Stimulated activated naive CD8-positive, alpha-beta T cell treated with anti-CD3 and anti-CD28 coated beads, Interleukin-15, Interleukin-2, amounts not matched to agents 100 U/mL and 50 U/mL, for 24 hours (primary cell): ENCODE measurements at places on chromosomes 11 and 22.

- no peak for DNase-seq
Observed at GRCh38 chr11:11583801-11584529, 37.8 kb downstream of the GALNT18 start.

- DNase-seq, result no peak
Observed at GRCh38 chr11:122811721-122812120, 26.6 kb upstream of the CRTAM start.

DNA sequence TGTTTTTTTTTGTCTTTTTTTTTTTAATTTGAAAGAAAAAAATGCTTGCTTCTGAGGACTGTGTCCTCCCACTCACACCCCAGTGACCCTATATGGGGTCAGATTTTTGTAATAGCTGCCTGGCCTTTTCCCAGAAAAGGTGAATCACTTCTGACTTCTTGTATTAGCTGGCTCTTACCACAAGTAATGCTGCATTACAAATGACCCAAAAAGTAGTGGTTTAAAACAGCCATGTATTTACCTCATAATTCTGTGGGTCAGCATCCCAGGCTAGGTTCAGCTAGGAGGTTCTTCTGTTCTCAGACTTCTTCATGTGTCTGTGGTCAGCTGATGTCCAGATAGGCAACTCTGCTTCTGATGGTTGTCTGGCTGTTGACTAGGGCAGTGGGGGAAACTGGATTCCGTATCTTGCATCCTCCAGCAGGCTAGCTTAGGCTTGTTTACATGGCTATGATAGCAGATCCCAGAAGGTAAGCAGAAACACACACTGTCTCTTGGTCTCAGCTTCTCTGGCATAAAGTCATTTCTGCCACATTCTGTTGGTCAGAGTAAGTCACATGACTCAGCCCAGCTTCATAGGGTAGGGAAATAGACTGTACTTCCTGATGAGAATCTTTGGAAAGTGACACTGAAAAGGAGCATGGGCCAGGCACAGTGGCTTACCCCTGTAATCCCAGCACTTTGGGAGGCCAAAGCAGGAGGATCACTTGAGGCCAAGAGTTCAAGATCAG is 19.5 kb downstream of the LHFPL7 start:
- no peak for DNase-seq

DNA sequence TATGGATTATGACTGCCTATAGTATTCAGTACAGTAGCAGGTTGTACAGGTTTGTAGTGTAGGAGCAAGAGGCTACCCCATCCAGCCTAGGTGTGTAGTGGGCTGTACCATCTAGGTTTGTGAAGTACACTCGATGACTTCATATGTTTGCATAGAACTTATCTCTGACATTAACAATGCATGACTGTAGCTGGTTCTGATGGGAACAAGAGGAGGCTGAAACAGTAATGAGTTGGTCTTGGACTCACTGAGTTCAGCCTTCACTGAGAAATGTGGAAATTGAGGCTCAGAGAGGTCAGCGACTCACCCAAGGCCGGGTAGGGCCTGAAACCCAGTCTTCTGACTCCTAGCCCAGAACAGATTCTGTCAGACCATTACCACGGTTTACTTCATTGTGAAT is 13.0 kb downstream of the MYO7A start:
- no peak for DNase-seq

DNA sequence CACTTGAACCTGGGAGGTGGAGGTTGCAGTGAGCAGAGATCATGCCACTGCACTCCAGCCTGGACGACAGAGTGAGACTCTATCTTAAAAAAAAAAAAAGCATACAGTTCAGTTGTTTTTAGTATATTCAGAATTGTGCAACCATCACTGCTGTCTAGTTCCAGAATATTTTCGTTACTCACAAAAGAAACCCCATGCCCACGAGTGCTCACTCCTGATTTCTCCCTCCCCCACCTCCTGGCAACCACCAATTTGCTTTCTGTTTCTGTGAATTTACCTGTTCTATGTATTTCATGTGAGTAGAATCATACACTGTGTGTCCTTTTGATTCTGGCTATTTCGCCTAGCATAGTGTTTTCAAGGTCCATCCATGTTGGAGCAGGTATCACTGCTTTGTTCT is 24.8 kb downstream of the PTPRJ start:
- no peak for DNase-seq

GRCh38 chr11:33540946-33541915 is 159.4 kb downstream of the C11orf91 start:
- DNase-seq, result no peak

DNA sequence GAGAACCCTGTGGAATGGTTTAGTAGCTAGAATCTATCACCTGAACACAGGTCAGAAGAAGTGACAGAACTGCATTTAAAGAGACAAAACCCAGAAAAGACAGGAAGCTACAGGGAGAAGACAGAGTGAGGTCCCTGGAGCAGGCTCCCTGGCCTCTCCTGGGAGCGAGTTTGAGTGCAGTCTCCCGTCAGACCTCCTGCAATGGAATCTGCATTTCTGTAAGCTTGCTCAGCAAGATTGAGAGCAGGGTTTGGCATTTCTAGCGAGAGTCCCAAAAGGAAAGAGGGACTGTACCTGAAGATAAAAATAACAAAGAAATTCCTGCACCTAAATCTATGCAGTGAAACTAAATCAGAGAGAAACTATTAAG is 74.2 kb downstream of the MORC2 start:
- DNase-seq, result no peak

DNA sequence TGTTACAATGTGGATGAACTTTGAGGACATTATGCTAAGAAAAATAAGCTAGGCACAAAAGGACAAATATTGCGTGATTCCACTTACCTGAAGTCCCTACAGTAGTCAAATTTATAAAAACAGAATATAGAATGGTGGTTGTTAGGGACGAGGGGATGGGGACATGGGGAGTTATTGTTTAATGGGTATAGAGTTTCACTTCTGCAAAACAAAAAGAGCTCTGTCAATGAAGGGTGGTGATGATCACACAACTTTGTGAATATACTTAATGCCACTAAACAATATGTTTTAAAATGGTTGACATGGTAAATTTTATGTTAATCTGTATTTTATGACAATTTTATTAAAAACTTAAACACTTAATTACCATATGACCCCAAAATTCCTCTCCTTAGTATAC is 26.1 kb downstream of the INTS4 start:
- no peak for DNase-seq

DNA sequence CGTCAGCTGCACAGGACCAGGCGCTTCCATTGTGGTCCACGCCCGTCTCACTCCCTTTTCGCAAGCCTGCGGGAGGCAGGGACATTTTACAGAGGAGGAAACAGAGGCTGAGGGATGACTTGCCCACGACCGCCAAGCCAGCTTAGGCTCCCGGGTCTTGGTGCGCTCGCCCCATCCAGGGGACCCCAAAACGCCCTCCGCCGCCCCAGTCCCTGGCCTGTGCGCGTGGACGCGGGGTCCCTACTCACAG is 300 bp downstream of the WNT11 start:
- DNase-seq, result no peak

DNA sequence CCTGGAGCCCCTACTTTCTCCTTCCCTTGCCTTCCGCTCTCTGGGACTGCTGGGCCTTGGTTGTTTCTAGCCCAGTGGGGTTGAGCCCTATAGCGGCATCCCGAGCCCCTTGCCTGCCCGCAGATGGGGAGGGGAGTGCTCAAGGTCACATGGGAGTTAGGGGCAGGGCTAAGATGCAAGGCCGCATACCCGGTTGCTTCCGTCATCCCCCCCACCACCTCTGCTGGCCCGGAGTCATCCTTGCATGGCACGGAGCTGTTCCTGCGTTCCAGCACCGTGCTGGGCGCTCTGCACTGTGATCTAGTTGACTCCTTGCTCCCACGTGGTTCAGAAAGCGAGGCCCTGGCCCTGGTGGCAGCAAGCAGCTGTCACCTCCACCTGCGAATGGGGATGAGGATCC is 18.0 kb downstream of the FLRT1 start:
- no peak for DNase-seq

- DNase-seq, result peak; percentile 70
Observed at GRCh38 chr11:113289431-113290187, 24.8 kb upstream of the TTC12 start.

GRCh38 chr11:125356797-125357196 is 139.3 kb downstream of the FEZ1 start:
- no peak for DNase-seq

DNA sequence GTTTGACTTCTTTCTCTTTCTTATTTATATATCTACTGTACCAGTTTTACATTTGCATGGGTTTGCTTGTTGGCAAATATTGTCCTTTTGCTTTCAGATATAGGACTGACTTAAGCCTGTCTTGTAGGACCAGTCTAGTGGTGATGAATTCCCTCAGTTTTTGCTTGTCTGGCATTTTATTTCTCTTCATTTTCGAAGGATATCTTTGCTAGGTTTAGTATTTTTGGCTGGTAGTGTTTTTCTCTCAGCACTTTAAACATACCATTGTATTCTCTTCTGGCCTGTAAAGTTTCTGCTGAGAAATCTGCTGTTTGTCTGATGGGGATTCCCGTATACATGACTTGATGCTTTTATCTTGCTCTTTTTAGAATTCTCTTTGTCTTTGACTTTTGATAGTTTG is 14.2 kb upstream of the ZBED5 start:
- DNase-seq, result no peak

- DNase-seq, result no peak
Observed at GRCh38 chr11:35433588-35433987, 14.2 kb upstream of the SLC1A2 start.

DNA sequence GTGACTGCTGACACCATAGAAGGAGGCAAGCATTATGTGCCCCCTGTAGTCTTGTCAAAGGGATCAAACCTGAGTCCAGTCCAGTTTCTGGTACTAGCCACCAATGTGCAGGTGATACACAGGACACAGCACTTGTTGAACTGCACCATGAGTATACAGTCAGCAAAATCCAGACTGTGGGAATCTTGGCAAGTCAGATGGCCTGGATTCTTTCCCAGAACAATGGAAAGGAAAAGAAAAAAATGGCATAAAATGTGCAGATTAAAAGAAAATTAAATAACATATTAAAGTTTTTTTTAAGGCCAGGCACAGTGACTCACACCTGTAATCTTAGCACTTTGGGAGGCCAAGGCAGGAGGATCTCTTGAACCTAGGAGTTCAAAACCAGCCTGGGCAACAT is 16.8 kb downstream of the CRY2 start:
- DNase-seq, result no peak

DNA sequence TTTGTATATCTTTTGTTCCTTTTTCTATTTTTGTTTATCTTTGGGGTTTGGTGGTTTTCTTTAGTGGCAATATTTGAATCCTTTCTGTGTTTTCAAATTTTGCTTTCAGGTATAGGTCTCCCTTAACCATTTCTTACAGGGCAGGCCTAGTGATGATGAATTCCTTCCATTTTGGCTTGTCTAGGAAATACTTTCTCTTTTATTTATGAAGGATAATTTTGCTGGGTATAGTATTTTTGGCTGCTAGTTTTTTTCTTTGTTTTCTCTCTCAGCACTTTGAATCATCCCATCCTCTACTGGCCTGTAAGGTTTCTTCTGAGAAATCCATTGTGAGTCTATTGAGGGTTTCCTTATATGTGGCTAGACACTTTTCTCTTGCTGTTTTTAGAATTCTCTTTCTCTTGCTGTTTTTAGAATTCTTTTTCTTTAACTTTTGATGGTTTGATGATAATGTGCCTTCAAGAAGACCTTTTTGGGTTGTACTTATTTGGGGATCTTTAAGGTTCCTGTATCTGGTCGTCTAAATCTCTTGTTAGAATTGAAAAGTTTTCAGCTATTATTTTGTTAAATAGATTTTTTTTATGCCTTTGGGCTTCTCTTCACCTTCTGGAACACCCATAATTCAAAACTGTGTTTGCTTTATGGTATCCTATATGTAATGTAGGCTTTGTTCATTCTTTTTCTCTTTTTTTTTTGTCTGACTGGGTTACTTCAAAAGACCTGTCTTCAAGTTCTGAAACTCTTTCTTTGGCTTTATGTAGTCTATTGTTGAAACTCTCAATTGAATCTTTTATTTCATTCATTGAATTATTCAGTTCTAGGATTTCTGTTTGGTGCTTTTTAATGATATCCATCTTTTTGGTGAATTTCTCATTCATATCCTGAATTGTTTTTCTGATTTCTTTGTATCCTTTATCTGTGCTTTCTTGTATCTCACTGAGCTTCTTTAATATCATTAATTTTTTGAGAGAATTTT is 24.5 kb downstream of the CFAP300 start:
- DNase-seq, result no peak

DNA sequence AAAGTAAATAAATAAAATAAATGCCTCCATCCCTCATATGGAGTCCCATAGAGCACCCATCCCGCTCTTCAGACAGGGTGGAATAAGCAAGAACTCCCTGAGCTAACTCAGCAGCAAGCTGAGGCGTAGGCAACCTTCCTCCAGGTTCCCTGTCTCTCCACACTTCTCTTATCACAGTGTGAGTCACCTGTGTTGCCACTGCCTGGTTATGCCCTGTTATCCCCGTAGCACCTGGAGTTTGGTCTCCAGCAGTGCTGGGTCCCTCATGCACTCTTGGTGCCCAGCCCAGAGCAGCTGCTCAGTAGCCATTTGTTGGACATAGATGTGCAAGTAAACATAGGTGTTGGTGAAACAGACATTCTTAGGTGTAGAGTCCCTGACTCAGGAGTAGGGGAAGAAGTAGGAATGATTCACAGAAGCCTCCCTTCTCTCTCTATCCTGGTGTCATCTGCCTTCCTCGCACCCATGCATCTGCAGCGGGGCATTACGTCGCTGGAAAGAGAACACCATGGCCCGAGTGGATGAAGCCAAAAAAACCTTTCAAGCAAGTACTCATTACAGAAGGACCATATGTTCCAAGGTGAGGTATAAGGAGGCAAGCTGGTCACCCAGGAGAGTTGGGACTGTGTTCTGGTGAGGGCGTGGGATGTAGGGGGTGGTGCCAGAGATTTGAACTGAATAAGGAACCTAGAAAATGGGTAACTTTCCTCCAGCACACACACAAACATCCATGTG is 56.0 kb downstream of the PISD start:
- DNase-seq, result no peak

GRCh38 chr11:17273668-17274282 is 2.8 kb upstream of the NUCB2 start:
- DNase-seq, result no peak

DNA sequence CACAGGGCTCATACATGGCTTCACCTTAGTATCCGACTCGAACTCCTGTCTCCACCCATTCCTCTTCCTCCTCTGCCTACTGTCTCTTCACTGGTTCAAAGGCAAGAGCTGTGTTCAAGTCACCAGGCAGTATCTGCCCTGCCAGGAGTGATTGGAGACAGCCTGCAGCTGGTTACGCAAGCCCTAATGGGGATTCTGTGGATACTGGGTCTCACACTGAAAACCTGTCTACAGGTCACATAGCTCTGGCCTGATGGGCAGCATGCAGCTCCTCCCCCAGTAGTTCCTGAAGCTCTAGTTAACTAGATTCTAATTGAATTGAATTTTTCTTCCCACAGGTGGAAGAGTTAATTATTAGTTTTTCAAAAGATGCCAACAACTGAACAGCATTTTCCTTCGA is 332.2 kb downstream of the TMEM135 start:
- DNase-seq, result no peak

DNA sequence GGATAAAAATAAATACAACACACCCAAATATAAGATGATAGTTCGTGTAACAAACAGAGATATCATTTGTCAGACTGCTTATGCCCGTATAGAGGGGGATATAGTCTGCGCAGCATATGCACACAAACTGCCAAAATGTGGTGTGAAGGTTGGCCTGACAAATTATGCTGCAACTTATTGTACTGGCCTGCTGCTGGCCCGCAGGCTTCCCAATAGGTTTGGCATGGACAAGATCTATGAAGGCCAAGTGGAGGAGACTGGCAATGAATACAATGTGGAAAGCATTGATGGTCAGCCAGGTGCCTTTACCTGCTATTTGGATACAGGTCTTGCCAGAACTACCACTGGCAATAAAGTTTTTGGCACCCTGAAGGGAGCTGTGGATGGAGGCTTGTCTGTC is 4.9 kb downstream of the IFT46 start:
- no peak for DNase-seq
